Common myeloid progenitor, CD34-positive (primary cell): ENCODE measurements at places on chromosomes 2 and 18.

DNA sequence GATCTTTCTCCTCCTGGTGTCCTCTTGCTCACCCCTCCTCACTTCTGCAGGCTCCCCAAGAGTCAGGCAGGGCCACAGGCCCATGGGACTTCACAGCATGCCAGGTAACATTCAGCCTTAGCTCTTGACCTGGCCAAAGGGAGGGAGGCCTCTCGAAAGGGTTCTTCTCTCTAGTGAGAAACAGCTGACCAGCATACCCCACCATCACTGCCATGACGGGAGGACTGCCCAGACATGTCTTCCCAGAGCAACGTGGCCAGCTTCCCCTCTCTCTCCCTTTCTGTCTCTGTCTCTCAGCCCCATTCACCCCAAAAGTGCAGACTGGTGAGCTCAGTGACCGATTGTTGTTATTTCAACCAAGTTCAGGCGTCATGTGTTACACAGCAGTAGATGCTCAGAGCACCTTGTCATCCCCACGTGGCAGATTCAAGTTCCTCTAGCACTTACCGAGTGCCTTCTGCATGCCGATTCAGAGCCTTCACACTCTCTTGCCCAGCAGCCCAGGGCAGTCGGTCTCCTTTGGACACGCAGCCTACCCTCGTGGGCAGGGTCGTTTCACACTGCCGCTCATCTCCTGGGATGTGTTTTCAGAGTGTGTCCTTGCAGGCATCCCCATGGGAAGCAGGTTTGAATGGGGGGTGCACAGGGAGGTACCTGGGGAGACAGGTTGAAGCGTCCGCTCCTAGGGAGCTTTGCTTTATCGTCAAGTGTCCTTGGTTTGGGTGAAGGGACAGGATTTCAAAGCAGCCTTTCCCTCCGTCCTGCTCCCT lies 259.9 kb downstream of the NDUFA10 start:
- no peak overlapping the region for H3K4me3 ChIP-seq
- H3K4me1 ChIP-seq = peaks cover 2% of the 10 kb centered on the region
- H3K36me3 ChIP-seq = no peaks in the 10 kb centered on the region
- DNase-seq = no peak
- no peak overlapping the region for H3K27ac ChIP-seq

DNA sequence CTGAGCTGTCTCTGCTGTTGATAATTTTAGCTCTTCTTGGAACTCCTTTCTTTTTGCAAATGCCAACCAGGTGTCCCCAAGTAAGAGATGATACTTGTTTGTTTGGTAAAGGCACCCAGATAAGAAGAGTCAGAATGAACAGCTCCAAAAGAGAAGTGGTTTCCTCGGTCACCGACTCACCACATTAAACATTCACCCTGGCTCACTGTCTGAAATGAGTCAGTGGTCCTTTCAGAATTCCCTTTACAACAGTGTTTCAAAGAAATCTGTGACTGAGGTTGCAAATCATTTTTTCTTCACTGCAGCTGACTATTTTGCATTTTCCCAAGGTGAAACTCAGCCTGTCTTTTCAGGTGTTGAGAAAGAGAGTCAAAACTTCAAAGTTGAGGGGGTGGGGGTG lies 16.2 kb upstream of the CXCR4 start:
- no peaks in the 10 kb centered on the region for H3K27me3 ChIP-seq
- no peak overlapping the region for H3K27ac ChIP-seq
- DNase-seq = no peak
- no peak overlapping the region for H3K4me3 ChIP-seq
- no peaks in the 10 kb centered on the region for H3K36me3 ChIP-seq

- no peaks in the 10 kb centered on the region for H3K36me3 ChIP-seq
- DNase-seq = no peak
- no peak overlapping the region for H3K27ac ChIP-seq
- H3K4me3 ChIP-seq = no peak overlapping the region
- H3K4me1 ChIP-seq = no peaks in the 10 kb centered on the region
- H3K27me3 ChIP-seq = no peaks in the 10 kb centered on the region
Observed at GRCh38 chr18:3426074-3426473, 23.9 kb upstream of the TGIF1 start.

DNA sequence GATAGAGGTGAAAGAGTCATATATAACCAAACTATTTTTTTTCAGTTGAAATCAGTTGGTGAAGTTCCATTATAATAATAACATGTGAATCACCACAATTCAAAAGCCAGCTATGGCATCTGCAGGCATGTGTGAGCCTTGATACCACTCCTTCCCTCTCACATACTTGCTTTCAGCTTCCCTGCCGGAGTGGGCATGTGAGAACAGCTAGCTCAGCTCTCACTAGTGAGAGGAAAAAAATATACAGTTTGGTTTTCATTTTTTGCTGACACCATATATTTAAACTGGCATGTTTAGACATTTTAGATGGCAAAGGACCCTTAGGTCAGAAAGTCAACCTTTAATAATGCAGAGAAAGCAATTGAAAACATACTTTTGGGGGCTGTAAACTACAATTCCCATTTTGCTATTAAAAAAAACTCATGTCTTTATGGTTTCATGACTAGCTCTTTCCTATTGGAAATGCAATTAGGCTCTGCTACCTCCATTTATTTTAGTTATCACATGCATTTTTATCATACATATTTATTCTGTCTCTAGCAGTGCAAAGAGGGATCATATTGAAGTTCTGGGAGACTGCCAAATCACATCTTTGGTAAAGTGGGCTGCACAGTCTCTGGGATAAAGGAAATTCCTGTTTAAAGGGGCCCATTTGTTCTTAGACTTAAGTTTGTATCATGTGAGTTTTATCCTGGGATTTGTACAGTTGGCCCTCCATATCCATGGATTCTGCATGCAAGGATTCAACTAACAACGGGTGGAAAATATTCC lies 33.2 kb upstream of the SLC40A1 start:
- H3K4me1 ChIP-seq = peaks cover 13% of the 10 kb centered on the region
- H3K36me3 ChIP-seq = no peaks in the 10 kb centered on the region
- peak; percentile 88 for DNase-seq
- no peaks in the 10 kb centered on the region for H3K27me3 ChIP-seq

- DNase-seq = no peak
- no peaks in the 10 kb centered on the region for H3K36me3 ChIP-seq
- H3K4me3 ChIP-seq = no peak overlapping the region
- no peaks in the 10 kb centered on the region for H3K27me3 ChIP-seq
- no peaks in the 10 kb centered on the region for H3K4me1 ChIP-seq
- no peak overlapping the region for H3K27ac ChIP-seq
Observed at GRCh38 chr2:172207911-172208310, 105.2 kb upstream of the DLX2 start.

DNA sequence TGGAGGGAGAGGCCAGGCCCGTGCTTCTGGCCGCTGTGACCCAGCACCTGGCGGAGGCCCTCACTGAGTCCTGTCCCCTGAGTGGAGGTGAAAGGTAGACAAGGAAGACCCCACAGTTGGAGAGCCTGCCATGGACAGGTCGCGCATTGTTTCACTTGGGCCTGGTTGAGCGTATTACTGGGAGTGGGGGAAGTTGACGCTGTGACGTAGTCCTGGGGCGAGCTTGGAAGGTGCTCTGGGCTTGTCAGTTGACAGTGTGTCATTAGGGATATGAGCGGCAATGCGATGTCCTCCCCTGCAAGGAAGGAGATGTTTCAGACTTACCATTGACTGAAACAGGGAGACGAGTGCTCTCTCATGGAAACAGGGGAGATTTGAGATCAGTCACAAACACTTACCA lies 127.1 kb downstream of the SH3RF3 start:
- no peak overlapping the region for H3K27ac ChIP-seq
- H3K4me1 ChIP-seq = peaks cover 13% of the 10 kb centered on the region
- H3K4me3 ChIP-seq = no peak overlapping the region
- no peaks in the 10 kb centered on the region for H3K36me3 ChIP-seq

DNA sequence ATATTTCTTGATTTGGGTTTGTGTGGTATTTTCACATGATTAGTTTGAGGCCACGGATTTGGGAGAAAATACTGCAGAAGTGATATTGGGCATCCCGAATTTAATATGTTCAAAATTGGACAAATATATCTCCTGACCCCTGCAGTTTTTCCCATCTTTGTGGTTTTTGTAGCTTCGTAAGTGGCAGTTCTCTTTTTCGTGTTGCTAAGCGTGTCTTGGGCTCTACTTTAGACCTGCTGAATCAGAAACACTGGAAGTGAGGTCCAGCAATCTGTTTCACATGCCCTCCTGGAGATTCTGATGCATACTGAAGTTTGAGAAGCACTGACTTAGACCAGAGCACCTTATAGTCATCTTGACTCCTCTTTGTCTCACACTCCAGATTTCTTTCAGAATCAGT lies 98.3 kb downstream of the EPB41L5 start:
- peaks cover 7% of the 10 kb centered on the region for H3K4me1 ChIP-seq
- no peak overlapping the region for H3K27ac ChIP-seq
- H3K4me3 ChIP-seq = no peak overlapping the region
- H3K27me3 ChIP-seq = no peaks in the 10 kb centered on the region

- H3K27ac ChIP-seq = no peak overlapping the region
- no peaks in the 10 kb centered on the region for H3K27me3 ChIP-seq
- peaks cover 53% of the 10 kb centered on the region for H3K4me1 ChIP-seq
- peak; percentile 70 for DNase-seq
- no peak overlapping the region for H3K4me3 ChIP-seq
Observed at GRCh38 chr18:77105028-77105427, 27.6 kb downstream of the MBP start.

GRCh38 chr2:171046048-171046560 lies 114.6 kb downstream of the TLK1 start:
- no peak overlapping the region for H3K27ac ChIP-seq
- no peaks in the 10 kb centered on the region for H3K27me3 ChIP-seq
- no peak for DNase-seq
- no peak overlapping the region for H3K4me3 ChIP-seq
- peaks cover 74% of the 10 kb centered on the region for H3K36me3 ChIP-seq

GRCh38 chr18:21341141-21341540 lies 99.1 kb downstream of the GREB1L start:
- H3K27me3 ChIP-seq = no peaks in the 10 kb centered on the region
- H3K4me3 ChIP-seq = no peak overlapping the region
- no peak overlapping the region for H3K27ac ChIP-seq

GRCh38 chr2:203691149-203691548 lies 15.3 kb upstream of the CD28 start:
- no peaks in the 10 kb centered on the region for H3K27me3 ChIP-seq
- peaks cover 27% of the 10 kb centered on the region for H3K4me1 ChIP-seq
- H3K4me3 ChIP-seq = no peak overlapping the region
- H3K27ac ChIP-seq = no peak overlapping the region
- no peaks in the 10 kb centered on the region for H3K36me3 ChIP-seq
- DNase-seq = no peak

DNA sequence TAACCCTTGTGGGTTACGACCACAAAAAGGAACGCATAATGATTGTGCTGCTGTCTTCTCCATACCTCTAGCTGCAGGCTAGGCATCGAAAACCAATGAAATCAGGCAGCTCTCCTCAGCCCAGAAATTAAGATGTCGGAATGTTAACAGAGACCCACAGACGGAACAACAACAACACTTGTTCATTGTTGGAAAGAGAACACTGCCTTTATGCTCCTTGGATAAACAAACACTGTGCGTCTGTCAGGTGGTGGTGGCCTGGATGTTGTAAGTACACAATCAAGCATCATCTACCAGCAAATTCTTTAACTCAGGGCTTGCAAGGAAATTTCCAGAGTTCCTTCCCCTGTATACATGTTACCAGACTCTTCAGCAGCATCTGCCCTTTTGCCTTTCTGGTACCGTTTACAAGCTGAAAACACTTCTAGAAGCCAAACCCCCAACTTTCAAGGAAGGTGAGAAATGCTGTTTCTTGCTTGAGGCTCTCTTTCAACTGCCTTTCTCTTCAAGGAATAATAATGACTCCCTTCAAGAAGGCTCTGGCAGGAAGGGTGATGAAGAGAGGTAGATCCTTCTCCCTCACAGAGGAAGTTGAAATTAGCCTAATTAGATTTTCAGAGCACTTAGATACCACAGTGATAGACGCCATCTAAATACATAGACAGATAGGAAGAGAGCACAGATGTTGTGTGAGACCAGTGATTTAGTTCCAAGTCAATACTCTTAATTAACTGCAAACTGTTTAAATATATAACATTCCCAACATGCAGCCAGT lies 332.7 kb downstream of the ZNF521 start:
- DNase-seq = no peak
- no peak overlapping the region for H3K4me3 ChIP-seq
- no peak overlapping the region for H3K27ac ChIP-seq
- H3K27me3 ChIP-seq = no peaks in the 10 kb centered on the region
- no peaks in the 10 kb centered on the region for H3K4me1 ChIP-seq

GRCh38 chr2:209138079-209138478 lies 285.8 kb upstream of the MAP2 start:
- no peaks in the 10 kb centered on the region for H3K27me3 ChIP-seq
- no peak for DNase-seq
- no peak overlapping the region for H3K4me3 ChIP-seq
- H3K4me1 ChIP-seq = no peaks in the 10 kb centered on the region
- no peaks in the 10 kb centered on the region for H3K36me3 ChIP-seq
- H3K27ac ChIP-seq = no peak overlapping the region

DNA sequence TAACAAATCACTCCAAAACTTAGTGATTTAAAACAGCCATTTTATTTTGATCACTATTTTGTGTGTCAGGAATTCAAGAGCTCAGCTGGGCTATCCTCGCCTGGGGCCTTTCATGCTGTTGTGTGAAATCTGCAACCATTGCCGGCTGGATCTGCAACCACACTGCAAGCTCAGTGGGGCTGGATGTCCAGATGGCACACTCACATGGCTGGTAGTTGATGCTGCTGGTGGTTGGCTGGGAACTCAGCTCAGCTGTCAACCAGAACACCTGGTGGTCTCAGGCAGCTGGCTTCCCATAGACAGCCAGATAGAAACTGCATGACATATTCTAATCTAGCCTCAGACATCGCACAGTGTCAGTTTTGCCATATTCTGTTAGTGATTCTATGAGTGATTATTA lies 30.6 kb upstream of the AP1S3 start:
- H3K27ac ChIP-seq = no peak overlapping the region
- H3K36me3 ChIP-seq = no peaks in the 10 kb centered on the region
- H3K4me1 ChIP-seq = no peaks in the 10 kb centered on the region
- no peak overlapping the region for H3K4me3 ChIP-seq

GRCh38 chr2:196066291-196067087 lies 2.1 kb downstream of the DNAH7 start:
- peaks cover 14% of the 10 kb centered on the region for H3K4me1 ChIP-seq
- no peaks in the 10 kb centered on the region for H3K36me3 ChIP-seq
- no peaks in the 10 kb centered on the region for H3K27me3 ChIP-seq
- DNase-seq = no peak
- H3K4me3 ChIP-seq = no peak overlapping the region
